NCI-H187 treated with DMSO at 0.1 percent for 48 hours (cell line): ENCODE measurements at places on chromosomes 16 and 17.

DNA sequence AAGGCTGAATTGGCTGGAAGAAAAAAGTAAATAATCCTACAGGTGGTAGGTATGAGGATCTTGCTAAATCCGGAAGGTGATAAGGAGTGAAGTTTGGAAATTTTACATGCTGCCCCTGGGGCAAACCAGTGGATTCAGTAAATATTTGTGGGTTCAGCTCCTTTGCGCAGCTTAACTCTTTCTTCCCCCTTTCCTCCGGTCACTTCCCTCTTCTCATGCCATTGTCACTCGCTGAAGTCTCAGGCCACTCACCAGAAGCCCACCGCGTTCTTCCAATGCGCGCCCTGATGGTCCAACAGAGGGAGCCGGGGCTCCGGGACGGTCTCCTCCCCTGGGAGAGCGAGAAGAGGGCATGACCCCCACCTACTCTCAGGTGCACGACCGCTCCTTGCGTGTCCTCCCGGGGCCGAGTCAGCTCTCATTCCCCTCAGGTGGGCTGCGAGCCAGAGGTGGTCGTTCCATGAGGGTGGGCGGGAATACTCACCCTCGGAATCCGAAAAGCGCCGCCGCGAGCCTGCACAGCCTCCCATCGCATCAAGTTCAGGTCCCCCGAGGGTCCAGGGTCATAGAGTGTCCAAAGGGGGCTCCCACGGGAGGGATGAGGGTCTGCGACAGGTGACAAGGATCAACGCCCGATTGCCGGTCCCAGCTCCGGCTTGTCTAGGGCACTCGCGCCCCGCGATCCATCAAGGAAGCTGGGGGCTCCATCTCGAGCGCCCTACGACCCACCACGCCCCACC lies 474 bp downstream of the CLN3 start:
- no peak for DNase-seq

DNA sequence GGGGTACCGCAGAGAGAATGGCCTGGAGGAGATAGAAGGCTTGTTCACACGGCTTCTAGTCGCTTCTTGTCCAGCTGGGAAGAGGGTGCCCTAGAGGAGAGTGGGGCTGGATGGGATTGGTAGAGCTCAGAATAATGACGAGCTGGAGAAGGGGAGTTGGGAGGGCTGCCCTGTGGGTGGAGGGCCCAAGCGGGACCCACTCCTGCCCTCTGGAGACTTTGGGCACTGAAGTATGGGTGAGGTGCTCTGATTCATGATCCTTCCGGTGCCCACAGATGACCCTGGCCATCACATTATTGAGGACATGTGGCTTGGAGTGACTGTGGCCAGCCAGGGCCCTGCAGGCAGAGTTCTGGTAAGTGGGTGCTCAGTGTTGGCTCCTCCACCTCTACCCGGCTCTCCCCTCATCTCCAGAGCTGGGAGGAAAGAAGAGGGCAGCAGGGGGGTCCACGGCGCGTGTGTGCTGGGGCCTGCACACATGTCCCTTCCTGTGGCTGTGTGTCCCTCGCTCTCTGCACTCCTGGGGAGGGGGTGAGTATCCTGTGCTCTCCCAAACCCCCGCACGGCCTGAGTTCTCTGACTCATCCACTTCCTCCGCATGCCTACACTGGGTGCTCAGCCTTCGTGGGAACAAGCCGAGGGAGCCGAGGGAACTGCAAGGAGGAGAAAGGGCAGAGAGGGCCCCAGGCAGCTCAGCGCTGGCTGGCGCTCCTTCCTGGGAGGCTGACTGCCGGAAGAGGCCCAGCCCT lies 8.5 kb downstream of the ITGA3 start:
- DNase-seq: no peak

DNA sequence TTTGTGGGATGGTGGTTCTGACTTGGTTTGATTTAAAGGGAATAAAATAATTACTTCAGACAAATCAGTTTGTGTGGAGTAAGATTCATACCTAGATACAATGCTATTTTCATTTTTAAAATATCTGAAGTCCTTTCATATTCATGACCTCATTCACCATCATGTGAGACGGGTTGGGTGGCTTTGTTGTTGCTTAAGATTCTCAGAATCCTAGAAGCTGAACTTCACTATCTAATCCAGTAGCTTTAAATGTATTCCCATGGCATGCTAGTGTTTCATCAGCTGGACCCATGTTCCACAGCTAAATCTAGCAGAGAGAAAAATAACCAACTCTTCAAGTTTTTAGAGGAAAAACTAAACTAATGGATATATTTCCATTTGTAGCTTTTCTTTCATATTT lies 2.7 kb upstream of the AMFR start:
- no peak for DNase-seq

DNA sequence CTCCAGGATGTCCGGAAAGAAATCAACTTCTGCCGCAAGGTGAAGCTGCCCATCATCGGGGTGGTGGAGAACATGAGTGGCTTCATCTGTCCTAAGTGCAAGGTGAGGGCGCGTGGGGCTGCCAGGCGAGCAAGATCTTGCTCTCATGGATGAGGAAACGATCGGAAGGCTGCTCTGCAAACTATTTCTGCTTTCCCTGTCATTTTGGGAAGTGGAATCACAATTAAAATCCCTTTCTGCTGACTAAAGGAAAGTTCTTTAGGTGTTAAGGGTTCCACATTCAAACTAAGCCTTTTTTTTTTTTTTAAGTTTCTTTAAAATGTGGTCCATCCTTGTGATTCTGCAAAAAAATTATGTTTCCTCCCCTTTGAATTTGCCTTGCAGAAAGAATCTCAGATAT lies 17.7 kb downstream of the NUBP1 start:
- DNase-seq: no peak

DNA sequence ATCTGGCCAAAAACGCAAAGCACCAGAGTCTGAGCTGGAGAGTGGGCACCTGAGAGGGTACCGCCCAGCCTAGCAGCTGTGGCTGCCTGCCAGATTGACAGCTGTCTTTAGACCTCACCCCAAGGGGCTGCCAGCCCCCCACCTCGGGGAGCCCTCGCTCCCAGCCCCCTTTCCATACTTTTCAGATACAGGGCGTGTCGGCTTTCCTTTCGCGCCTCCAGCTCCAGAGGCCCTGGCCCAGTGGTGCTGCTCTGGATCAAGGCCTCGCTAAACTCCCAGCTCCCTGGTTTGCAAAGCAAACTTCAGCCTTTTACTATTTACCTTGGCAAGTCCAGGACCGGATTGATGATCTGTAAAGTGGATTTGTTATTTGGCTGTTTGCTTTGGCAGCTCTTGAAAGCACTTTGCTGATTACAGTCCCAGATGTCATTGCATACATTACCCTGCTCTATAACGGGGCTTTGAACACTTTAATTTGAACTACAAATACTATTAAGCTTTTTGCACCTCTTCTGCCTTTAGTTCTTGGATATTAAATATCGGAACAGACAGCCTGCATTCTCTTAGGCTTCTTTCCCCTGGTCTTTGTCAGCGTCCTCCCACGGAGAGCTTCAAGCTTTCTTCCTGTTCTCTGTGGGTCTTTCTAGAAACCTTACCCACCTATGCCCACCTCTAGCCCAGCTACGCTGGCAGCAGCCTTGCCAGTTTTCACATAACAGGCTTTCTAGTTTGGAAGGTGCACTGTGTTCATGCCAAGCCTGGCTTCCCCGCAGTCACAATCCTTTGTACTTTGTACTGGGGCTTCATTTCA lies 63.6 kb upstream of the TBX2 start:
- peak; percentile 64 for DNase-seq

GRCh38 chr17:75490173-75490743 lies 25.1 kb downstream of the CASKIN2 start:
- DNase-seq: no peak

DNA sequence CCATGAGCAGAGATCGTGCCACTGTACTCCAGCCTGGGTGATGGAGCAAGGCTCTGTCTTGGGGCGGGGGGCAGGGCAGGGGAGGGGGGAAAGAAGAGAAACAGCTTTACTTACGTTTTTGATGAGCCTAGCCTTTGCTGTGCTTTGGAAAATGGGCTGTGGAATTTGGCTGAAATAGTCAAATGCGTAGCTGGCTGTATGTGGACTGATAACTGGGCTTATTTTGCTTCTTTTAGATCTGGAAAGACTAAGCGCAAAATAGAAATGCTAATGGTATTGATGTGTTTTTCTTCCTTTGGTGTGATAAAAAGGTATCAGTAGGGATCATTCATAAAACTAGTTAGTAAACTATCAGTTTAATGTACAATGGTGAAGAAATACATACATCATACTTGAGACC lies 346.4 kb downstream of the WWOX start:
- no peak for DNase-seq

GRCh38 chr17:67378454-67379250 lies 1.6 kb downstream of the PITPNC1 start:
- no peak for DNase-seq

DNA sequence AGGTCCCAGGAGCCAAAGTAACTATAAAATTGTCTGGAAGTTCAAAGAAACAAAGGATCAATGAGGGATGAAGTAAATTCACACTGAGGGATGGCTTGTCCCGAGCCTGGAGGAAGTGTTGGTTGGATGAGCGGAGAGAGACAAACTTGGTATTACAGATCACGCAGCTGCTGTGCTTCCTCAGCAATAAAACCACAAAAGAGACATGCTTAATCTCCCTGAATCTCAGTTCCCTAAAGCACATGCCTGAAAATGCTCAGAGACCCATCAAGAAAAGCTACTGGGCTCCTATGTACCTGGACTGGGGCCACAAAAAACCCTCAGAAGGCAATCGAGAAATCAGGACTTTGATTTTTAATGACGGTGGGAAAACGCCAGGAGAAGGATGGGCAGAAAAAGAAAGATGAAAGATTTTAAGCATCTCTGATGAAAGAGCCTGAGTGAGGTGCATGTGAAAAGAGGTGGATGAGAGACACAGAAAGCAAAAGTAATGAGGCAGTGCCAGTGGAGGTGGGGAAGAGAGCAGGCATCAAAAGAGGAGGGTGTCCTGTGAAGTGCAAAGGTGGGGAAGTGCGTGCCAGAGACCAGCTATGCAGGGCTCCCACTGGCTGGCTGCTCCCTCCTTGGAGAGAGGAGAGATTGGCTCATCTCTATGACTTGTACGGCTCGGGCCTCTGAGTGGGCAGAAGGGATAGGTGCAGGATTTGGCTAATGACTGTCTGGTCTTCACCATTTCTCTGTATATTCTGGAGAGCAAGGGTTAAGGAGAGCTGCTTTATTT lies 143.7 kb downstream of the ABCC12 start:
- DNase-seq: no peak

DNA sequence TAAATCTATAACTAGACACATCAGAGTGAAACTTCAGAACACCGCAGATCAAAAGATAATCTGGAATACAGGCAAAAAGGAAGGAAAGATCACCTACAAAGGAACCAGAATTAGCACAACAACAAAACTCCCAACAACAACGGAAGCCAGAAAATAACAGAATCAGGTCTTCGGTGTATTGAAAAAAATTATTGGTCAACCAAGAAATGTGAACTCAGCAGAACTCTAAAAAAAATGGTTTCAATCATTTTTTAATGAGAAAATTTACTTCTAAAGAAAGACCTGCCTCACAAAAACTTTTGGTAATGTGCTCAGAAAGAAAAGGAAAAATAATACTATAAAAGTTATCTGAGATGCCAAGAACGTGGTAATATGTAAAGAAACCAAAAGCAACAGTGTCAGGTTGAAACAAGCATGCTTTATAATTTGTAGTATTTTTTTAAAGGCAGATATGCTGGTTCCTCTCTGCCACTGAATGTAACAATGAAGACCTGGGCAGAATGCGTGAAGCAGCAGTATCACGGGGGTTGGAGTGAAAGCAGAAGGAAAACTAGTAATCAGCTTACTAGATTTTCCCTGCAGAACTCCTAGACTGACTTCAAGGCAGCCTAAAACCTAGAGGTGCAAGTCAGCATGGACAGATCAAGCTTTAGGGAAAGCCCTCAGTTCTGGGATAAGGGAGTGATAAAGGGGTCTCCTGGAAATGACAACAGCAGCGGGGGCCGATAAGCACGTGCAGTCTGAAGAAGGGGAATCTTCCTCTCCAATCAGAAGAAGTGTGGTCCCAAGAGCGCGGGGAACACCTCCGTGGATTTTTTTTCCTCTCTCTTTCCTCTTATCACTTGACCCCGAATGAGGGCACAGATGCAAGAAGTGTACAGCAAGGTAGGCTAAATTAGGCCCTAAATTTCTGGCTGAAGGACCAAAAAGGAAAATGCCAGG lies 80.9 kb upstream of the TEKT1 start:
- no peak for DNase-seq

GRCh38 chr16:70691223-70692129 lies 5.6 kb upstream of the MTSS2 start:
- DNase-seq: no peak

DNA sequence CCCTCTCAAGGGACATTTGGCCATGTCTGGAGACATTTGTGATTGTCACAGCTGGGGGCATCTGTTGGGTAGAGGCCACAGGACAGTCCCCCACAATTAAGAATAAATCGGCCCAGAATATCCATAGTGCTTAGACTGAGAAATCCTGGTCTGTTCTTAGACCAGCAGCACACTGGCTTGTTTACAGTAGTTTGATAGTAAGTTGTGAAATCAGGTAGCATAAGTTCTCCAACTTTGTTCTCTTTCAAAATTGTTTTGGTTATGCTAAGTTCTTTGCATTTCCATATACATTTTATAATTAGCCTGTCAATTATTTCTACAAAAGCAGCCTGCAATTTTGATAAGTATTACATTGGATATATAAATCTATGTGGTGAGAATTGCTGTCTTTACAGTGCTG lies 6.8 kb downstream of the MGRN1 start:
- no peak for DNase-seq

DNA sequence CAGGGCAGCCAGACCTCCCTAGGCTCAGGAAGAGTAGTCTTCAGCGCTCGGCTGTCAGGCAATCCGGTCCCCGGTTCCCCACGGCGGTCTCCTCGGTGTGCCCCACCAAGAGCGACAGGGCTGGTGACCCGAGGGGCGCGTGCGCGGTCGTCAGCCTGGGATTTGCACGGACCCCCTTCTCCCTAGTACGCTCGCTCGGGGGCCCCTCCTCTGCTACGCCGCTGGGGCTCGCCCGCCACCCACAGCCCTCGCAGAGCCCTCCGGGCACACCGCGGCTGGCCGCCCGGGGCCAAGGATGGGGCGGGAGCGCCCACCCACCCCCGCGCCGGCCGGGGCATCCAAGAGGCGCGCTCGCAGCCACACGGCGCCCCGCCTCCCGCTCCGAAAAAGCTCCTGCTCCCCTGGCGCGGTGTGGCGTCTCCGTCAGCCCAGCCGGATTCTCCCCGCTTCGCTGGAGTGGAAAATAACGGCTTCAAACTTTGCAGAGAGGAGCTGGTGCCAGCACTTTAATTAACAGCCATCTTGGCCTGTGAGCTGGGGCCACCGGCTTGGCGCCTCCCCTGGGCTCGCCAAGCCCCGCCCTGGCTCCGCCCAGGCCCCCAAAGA lies 2.1 kb upstream of the C1QL1 start:
- DNase-seq: no peak

- no peak for DNase-seq
Measured at GRCh38 chr17:14150619-14151018, 81.3 kb downstream of the COX10 start.
